Heart left ventricle (tissue), 16 donors: ENCODE measurements at places on chromosomes 3 and 15. TPM values are rescaled to one million over a fixed set of nuclear protein-coding genes. Genes with fewer than 3 reads are reported as not detected.
A peak's percentile ranks its signal among the peaks of the same experiment; 100 is the strongest.

DNA sequence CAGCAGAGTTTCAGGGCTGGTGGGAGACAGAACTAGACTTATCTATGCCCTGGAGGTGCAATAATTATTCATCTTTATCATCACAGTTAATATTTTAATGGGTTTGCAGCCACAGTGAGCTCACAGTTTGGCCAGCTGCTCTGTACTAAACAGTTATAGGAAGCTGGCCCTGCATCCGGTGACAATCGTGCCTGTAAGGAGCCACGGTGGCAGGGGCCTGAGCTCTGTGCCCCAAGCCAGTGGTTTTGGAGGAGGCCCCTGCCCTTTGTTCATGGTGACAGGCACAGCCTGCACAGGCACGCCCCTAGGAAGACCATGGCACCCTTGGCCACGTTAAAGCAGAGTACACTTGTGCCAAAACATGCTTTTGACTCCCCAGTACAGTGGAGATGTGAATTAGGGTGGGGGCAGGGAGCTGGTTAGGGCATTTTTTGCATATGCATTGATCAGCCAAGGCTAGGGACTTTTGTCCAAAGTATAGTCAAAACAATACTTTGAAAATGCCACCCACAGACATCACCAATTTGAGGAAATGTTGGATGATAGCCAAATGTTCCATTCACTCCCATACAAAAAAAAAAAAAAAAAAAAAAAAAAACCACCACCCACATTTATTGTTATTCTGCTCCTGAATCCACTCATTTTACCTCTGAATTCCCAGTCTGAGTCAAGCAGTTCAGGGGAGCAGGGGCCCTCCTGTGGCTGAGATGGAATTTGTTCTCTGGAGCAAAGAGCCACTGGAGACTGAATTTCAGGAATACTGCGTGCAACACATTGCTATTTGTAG is 3.4 kb upstream of the RFTN1 start:
- no peaks in the 10 kb centered on the region for H3K27me3 ChIP-seq
- DNase-seq = peak; percentile 47
- H3K4me3 ChIP-seq = no peak overlapping the region
- H3K36me3 ChIP-seq = no peaks in the 10 kb centered on the region
- H3K4me1 ChIP-seq = peaks cover 52% of the 10 kb centered on the region

- no peaks in the 10 kb centered on the region for H3K36me3 ChIP-seq
- no peaks in the 10 kb centered on the region for H3K27me3 ChIP-seq
- DNase-seq = no peak
- no peak overlapping the region for H3K4me3 ChIP-seq
- no peaks in the 10 kb centered on the region for H3K4me1 ChIP-seq
These were observed 557.0 kb upstream of the SGO1 start for GRCh38 chr3:20742903-20743552.

- H3K27me3 ChIP-seq = no peaks in the 10 kb centered on the region
- no peak overlapping the region for H3K27ac ChIP-seq
- H3K36me3 ChIP-seq = no peaks in the 10 kb centered on the region
- DNase-seq = no peak
- H3K4me3 ChIP-seq = no peak overlapping the region
These were observed 23.9 kb upstream of the SORD start for GRCh38 chr15:44999105-44999504.

DNA sequence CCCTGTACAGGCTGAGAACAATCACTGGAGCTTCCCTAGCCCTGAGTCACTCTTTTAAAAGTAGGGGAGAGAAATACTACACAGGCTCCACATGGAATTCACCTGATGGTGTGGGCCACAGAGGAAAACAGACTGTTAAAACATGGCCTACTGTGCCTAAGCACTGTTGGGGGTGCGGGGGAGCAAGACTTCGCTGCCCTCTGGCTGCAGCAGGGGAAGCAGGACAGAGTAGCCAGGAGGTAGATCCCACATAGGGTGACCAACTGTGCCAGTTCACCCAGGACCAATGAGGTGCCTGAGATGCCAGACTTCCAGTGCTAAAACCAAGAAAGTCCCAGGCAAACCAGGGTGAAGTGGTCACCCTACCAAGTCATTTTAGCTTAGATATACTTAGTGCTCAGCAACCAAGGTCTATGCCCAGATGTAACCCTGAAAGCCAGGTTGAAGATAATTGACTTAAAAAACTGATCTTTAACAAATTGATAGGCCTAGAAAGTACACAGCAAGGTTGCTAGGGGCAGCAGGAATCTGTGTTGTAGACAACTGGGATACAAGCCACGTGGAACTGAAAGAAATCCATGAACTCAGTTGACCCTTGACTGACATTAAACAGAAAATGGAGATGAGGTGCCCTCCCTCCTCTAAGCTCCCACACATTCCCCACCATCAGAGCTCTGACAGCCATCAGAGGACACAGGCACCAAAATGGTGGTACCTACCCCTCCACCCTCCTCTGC is 344.2 kb upstream of the PPP2R3A start:
- no peak overlapping the region for H3K4me3 ChIP-seq
- no peaks in the 10 kb centered on the region for H3K27me3 ChIP-seq
- H3K4me1 ChIP-seq = no peaks in the 10 kb centered on the region
- H3K36me3 ChIP-seq = no peaks in the 10 kb centered on the region
- no peak overlapping the region for H3K27ac ChIP-seq

GRCh38 chr3:42633544-42633943 is 20.0 kb upstream of the ZBTB47 start:
- H3K36me3 ChIP-seq = peaks cover 97% of the 10 kb centered on the region
- H3K27me3 ChIP-seq = no peaks in the 10 kb centered on the region
- peak overlapping the region; percentile 32 for H3K27ac ChIP-seq
- H3K4me3 ChIP-seq = no peak overlapping the region
- no peak for DNase-seq
- peaks cover 23% of the 10 kb centered on the region for H3K4me1 ChIP-seq

The SEMA3F gene
- total RNA-seq = 22.3 TPM
